ENCODE measurements at places on chromosomes 5 and 9. TPM values are rescaled to one million over a fixed set of nuclear protein-coding genes. Genes with fewer than 3 reads are reported as not detected.

The NMUR2 gene
- total RNA-seq: 0.33 TPM

DNA sequence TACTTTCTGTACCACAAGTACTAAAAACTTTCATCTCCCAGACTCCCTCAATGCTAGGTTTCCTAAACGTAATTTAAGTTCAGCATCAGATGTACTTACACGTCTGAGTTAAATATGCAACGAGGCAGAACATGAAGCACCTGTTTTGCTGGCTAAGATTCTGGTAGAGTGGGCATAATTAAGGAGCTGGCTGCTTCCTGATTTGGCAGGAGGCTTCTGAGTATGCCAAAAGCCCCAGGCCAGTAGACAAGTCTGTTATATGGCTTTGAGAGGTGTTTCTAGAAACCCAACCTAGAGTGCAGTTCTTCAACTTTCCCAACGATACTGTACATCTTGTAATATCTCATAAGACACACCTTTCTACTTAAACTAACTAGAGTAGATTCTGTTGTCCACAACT, 13.6 kb downstream of the TICAM2 start:
- DNase-seq: no peak
- H3K4me3 ChIP-seq: no peak overlapping the region
- H3K27ac ChIP-seq: no peak overlapping the region
- H3K36me3 ChIP-seq: no peaks in the 10 kb centered on the region
- H3K27me3 ChIP-seq: no peaks in the 10 kb centered on the region
- no peaks in the 10 kb centered on the region for H3K4me1 ChIP-seq

- DNase-seq: no peak
- no peak overlapping the region for H3K27ac ChIP-seq
- H3K27me3 ChIP-seq: no peaks in the 10 kb centered on the region
These were observed 219.5 kb downstream of the PCSK5 start for GRCh38 chr9:76109953-76110352.

GRCh38 chr5:40676613-40677343, 2.9 kb upstream of the PTGER4 start:
- H3K4me3 ChIP-seq: no peak overlapping the region
- peak overlapping the region; percentile 17 for H3K27ac ChIP-seq
- H3K27me3 ChIP-seq: no peaks in the 10 kb centered on the region
- no peak for DNase-seq
- H3K36me3 ChIP-seq: no peaks in the 10 kb centered on the region

DNA sequence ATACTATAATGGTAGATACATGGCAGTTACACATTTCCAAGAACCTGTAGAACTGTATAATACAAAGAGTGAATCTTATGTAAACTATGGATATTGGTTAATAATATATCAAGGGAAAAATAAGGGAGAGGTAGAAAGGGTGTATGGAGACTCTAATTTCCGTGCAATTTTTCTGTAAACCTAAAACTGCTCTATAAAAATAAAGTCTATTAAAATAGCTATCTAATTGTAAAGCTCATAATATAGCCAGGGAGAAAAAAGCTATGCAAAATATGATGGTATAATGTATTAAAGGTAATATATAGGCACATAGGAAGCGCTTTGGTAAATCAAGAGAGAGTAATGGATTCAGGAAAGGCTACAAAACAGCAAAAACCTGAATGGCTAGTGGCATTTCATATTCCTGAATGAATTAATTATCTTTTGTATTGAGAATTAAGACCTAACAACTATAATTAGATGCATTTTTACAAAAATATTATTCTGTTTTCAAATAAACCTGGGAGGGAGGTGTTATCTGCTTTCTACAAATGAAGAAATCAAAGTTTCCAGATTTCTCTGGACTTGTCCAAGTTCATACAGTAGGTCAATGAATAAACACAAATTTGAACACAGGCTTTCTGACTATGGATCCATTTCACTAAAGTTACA, 22.8 kb downstream of the ANXA1 start:
- no peak overlapping the region for H3K4me3 ChIP-seq
- H3K27ac ChIP-seq: no peak overlapping the region
- H3K4me1 ChIP-seq: no peaks in the 10 kb centered on the region
- no peaks in the 10 kb centered on the region for H3K27me3 ChIP-seq
- DNase-seq: no peak
